Activated CD8-positive, alpha-beta T cell treated with anti-CD3 and anti-CD28 coated beads for 36 hours (primary cell): ENCODE measurements at places on chromosomes 7 and 10. TPM values are rescaled to one million over a fixed set of nuclear protein-coding genes. Genes with fewer than 3 reads are reported as not detected.

The SFRP4 gene
- not detected for total RNA-seq

GRCh38 chr7:121824276-121824675 is 48.7 kb upstream of the PTPRZ1 start:
- H3K27me3 ChIP-seq: no peaks in the 10 kb centered on the region
- no peaks in the 10 kb centered on the region for H3K4me1 ChIP-seq
- H3K36me3 ChIP-seq: no peaks in the 10 kb centered on the region
- H3K4me3 ChIP-seq: no peak overlapping the region

GRCh38 chr7:82617156-82617555 is 173.6 kb upstream of the CACNA2D1 start:
- no peak overlapping the region for H3K4me3 ChIP-seq
- H3K36me3 ChIP-seq: no peaks in the 10 kb centered on the region
- no peak overlapping the region for H3K27ac ChIP-seq
- no peaks in the 10 kb centered on the region for H3K4me1 ChIP-seq
- no peak for DNase-seq
- H3K27me3 ChIP-seq: no peaks in the 10 kb centered on the region

GRCh38 chr7:46713868-46714596 is 793.0 kb upstream of the IGFBP3 start:
- DNase-seq: no peak
- no peaks in the 10 kb centered on the region for H3K4me1 ChIP-seq
- H3K27ac ChIP-seq: no peak overlapping the region
- no peaks in the 10 kb centered on the region for H3K36me3 ChIP-seq
- H3K4me3 ChIP-seq: no peak overlapping the region
- no peaks in the 10 kb centered on the region for H3K27me3 ChIP-seq

- no peak overlapping the region for H3K4me3 ChIP-seq
- peaks cover 1% of the 10 kb centered on the region for H3K4me1 ChIP-seq
- H3K27me3 ChIP-seq: no peaks in the 10 kb centered on the region
- no peak for DNase-seq
- H3K27ac ChIP-seq: no peak overlapping the region
Measured at GRCh38 chr7:21953781-21954180, 8.1 kb upstream of the CDCA7L start.

DNA sequence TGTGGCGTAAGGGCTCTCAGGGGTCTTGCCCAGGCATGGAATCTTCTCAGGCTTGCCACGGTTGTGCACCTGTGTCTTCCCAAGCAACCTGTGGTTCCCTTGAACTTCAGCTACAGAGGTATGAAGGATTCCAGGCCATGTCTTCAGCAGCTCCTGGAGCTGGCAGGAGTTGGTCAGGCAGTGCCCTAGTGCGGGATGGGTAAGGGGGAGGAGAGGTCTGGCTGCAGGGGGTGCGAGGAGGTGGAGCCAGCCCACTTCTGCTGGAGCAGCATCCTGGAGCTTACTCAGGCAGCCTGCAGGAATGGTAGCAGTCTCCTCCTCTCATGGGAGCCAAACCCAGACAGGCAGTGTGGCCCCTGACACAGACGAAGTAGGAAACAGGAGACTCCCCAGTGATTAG is 3.8 kb upstream of the TRIL start:
- H3K4me1 ChIP-seq: peaks cover 6% of the 10 kb centered on the region
- H3K36me3 ChIP-seq: no peaks in the 10 kb centered on the region
- peaks cover 25% of the 10 kb centered on the region for H3K27me3 ChIP-seq
- no peak overlapping the region for H3K4me3 ChIP-seq
- H3K27ac ChIP-seq: no peak overlapping the region
- no peak for DNase-seq

- peaks cover 20% of the 10 kb centered on the region for H3K4me1 ChIP-seq
- peak; percentile 25 for DNase-seq
Measured at GRCh38 chr7:121279060-121279620, 49.7 kb upstream of the WNT16 start.

DNA sequence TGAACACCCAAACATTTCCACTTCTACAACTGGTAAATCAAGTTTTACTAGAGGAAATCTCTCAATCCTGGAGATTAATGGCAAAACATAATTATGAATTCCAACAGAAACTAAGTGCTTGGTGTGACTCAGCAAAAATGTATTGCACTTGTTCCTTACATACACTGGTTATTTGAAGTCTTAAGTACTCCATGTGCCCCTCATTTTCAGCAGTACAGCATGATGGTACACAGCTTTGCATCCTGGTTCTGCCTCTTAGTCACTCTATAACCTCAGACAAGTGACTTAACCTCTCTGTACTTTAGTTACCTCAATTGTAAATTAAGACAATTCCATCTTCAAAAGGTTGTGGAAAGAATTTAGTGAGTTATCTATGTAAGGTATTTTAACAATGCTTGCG is 12.9 kb downstream of the SLC16A12 start:
- no peak for DNase-seq
- no peaks in the 10 kb centered on the region for H3K36me3 ChIP-seq
- no peak overlapping the region for H3K4me3 ChIP-seq
- H3K27ac ChIP-seq: no peak overlapping the region
